ENCODE measurements at places on chromosomes 5 and 9.

- DNase-seq = no peak
These were observed 20.7 kb downstream of the TTC39B start for GRCh38 chr9:15286161-15286821.

DNA sequence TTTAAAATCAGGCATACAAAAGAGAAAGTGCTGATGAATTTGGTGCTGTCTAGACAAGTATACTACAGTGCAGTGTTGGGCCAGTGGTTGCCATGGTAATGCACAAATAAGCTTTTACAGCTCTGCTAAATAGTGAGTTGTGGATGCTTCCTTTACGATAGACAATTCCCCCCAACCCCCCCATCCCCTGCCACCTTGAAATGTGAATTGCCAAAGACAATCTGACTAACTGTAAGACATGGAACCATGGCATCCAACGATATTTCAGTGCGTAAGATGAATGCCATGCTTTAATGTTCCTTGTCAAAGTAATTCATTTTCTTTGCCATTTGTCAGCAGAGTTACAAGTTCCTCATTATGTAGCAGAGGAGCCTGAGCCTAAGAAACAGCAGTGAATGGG is 91.5 kb upstream of the NREP start:
- DNase-seq = no peak

DNA sequence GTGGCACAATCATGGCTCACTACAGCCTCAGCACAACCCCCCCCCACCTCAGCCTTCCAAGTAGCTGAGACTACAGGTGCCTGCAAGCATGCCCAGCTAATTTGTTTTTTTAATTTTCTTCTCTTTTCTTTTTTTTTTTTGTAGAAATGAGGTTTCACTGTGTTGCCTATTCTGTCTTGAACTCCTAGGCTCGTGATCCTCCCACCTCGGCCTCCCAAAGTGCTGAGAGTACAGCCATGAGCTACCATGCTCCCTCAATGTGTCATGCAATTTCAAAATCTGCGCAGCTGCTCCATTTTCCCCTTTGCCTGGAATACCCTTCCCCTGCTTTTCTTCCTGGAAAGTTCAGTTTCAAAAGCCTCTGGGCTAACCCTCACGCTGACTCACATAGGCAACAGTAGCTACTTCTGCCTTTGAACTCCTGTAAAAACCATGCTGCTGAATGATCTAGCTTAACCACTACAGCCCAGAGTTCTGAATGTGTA is 71.0 kb upstream of the IL7R start:
- DNase-seq = no peak

GRCh38 chr9:12699529-12699928 is 6.3 kb downstream of the TYRP1 start:
- DNase-seq = no peak

DNA sequence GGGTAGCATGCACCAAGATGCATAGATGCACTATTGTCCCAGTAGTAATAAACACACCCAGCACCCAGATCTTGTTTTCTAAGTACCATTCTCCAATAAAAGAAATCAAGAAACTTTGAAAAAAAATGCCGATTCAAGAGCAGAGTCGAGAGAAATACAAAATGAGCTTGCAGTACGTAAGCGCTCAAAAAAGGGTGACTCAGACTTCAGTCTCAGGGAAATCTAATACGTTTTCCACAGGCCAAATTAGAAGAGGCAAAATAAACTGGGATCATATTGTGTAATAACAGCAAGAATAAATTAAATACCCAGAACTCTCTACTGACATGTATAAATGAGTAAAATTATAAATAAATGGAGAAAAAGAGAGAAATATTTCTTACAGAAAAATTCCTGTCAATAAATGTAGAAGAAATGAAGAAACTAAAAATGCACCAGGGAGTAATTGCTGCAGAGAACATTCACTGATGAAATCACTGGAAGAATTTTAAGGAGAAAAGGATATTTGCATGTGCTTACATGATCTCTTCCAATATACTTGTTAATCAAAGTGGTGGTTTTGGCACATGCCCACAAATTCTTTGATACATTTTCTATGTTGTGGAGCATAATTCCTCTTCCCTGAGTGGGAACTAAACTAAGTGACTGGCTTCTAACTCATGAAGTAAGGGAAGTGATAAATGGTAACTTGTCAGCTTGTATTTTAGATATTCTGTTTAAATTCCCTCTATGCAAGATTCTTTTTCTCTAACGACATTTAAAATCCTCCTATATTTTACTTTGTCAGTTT is 567.6 kb upstream of the ADAMTS16 start:
- DNase-seq = no peak

GRCh38 chr9:3893519-3893918 is 367.7 kb upstream of the RFX3 start:
- DNase-seq = no peak

DNA sequence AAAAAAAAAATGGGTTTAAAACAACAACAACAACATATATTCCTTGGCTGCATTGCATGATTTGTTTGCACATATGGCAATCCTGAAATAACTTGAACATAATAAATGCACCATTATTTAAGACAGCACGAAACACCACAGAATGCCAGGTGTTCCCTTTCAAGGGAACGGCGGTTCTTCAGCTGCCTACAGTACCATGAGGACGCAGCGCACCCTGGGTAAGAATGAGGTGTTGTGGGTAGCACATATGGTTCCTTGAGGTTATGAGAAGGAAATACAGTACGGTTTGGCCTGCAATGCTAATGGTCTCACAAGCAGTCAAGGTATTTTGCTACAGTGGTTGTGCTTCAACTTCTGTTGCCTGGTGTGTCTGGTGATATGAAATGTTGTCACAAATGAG is 174.8 kb downstream of the SLC12A2 start:
- no peak for DNase-seq

- DNase-seq = no peak
These were observed 19.7 kb downstream of the TMEM161B start for GRCh38 chr5:88248743-88249540.

DNA sequence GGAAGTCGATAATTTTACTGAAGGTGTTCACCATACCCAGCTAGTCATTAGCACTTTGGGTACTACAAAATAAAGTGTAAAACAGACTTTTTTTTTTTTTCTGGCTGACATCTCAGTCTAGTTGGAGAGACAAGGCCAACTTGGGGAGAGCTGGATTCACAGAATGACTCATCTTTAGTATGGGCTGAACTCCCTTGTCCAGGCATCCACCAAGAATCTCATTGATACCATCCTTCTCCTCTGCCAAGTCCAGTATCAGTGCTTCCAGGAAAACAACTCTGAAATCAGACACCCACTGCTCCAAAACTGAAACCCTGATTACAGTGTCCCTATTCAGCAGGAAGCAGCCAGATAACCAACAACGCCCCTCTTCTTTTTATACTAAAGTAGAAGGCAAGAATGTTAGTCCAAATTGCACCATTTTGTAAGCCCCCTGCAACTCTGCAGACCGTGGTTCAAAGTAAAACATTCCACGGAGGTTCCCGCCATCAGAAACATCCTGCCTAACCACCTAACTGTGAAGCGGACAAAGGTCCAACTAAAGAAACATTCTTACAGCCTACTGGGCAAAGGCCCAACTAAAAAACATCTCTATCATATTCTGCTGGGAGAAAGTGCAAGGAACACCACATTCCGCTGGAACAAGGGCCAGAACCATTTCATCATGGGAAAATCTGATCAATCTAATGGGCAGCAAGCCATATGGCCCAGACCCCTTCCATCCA is 728.2 kb downstream of the BRINP1 start:
- DNase-seq = no peak

DNA sequence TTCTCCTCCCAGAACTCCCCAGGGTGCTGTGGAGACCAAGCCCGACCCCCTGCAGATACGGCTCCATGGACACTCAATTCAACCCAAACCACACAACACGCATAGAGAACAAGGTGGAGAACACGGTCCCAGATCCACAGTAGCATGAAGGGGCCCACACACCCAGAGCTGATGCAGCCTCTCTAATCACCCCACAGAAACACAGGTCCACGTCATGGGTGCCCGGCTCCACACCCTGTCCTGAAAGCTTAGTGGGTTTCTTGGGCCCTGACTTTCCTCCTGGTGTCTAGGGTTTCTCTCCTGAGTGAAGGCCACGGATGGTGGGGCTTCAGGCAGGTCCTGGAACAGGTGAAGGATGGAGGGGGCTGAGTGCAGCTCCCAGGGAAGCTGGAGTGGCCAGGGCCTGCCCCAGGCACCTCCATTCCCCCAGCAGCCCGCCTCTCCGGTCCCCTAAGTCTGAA is 1.5 kb upstream of the SLC23A1 start:
- no peak for DNase-seq

GRCh38 chr5:165139262-165139661 is 1633.8 kb downstream of the MAT2B start:
- DNase-seq = no peak

- DNase-seq = no peak
These were observed 162.0 kb downstream of the C9orf50 start for GRCh38 chr9:129458663-129459546.

- no peak for DNase-seq
These were observed 32.4 kb downstream of the ABCA1 start for GRCh38 chr9:104895572-104895971.

DNA sequence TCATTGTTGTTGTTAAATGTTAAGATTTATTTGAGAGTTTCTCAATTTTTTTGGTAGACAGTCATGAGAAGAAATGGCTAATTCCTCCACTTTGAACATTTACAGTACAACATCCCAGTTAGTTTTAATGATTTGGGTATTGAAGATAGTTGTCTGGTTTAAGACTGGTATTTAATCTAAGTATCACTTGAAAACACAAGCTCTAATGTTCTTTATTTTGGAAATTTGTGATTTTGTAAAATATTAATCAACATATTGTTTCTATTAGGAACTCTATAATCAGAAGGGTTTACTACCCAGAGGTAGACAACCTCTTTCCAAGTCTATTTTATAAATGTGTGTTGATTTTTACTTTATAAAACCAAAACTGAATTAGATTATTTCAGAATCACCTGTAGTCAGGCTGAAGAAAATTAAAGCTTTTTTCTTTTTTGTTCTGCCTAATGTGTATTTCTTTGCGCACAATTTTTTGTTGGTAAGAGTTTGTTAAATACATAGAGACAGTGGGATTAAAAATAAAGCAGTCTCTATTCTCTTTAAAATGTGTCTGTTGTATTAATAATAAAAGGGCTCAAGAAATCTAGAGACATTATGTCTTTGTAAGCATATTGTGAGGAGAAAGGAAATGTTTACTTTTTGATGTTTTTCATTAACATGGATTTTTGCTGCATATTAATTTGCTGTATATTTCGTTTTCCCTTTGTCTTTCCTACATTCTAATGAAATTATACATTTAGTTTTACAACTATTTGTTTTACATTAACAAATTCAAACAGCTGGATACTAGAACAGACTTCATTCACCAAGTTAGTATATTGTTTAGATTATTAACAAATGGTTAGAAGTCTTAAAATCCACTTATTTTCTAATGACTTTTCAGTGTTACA is 3.9 kb upstream of the PURA start:
- DNase-seq = no peak

DNA sequence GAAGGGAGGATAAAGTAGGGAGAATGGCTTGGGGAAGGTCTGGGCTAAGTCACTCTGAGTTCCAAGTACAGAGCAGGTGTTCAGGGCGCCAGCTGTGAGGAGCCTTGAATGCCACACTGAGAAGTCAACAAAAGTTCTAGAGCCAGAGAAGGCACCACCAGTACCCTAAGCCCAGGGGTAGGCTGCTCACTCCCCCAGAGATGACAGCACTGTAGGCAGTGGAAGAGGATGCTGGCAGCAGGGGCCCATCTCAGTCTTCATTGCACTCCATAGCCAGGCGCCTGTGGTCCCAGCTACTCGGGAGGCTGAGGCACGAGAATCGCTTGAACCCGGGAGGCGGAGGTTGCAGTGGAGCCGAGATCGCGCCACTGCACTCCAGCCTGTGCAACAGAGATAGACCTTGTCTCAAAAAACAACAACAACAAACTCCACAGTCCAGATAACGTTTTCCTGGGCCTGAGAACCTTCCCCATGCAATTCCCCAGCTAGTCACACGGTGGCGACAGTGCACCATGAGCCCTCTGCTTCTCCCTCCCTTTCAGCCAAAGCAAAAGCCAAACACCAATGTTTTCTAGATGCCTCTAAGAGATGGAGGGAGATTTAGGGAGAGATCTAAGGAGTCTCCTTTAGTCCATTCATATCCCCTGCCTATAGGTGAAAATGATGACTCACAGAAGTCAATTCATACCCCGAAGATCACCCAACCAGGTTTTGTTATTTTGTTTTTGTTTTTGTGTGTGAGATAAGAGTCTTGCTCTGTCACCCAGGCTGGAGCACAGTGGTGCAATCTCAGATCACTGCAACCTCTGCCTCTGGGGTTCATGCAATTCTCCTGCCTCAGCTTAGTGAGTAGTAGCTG is 19.8 kb upstream of the NSD1 start:
- peak; percentile 17 for DNase-seq

DNA sequence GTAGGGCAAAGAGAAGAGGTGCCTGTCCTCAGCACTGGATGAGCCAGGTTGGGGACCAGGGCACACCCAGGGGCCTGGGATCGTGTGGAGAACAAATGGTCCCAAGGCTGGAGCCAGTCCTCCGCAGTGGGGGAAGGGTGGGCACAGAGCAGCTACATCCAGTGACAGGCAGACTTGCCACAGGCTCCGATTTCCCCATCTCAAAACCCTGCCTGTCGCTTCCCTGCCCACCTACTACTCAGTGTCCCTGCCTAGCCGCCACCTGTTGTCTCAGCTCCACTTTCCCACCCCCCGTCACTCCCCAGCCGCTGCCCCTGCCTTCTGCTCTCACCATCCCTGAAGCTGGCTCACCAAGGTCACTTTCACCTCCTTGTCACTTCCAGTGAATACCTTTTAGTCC is 13.9 kb upstream of the ENHO start:
- no peak for DNase-seq

- no peak for DNase-seq
These were observed 8.8 kb downstream of the KCNV2 start for GRCh38 chr9:2725898-2726649.

GRCh38 chr5:37043693-37044092 is 167.1 kb downstream of the NIPBL start:
- no peak for DNase-seq

DNA sequence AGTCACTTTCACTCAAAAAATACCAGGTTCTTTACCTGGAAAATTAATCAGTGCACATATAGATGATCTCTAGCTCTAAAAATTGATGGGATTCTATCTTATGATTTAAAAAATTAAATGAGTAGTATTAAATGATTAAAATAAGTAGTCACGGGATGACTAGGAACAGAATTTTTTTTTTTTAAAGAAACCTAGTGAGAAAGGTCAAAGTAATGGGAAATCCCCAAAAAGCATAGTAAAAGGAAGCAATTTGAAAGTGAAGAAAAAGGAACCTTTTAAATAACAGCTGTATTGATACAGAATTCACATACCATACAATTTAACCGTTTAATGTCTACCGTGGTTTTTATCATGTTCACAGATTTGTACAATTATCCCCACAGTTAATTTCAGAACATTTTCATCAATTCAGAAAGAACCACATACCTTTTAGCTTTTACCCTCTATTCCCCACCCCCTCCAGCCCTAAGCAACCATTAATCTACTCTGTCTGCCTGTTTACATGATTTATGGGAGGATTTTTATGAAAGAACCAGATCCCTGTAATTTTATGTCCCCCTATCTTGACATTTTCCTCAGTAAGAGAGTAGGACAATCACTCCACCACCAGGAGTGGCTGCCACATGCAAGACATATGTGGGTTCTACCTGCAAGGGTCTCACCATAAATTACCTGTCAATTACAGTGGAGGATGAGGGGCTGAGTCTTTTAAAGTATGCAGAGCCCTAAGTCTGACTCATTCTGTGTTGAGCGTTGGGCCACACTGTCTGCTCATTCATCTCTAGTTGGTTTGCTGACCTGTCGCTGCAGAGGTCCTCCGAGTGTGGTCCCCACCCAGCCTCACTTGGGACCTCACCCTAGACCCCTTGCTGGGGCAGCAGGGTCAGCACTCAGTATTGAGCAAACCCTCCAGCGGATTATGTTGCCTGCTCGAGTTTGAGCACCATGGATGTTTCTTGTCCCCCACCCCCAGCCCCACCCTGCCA is 16.0 kb downstream of the ANKRD33B start:
- no peak for DNase-seq

All from NCI-H187 (cell line).